ENCODE measurements at places on chromosomes 2 and 18. TPM values are rescaled to one million over a fixed set of nuclear protein-coding genes. Genes with fewer than 3 reads are reported as not detected.

Gene ZRANB3
- total RNA-seq, result 19.3 TPM

- no peak overlapping the region for H3K4me3 ChIP-seq
- no peaks in the 10 kb centered on the region for H3K4me1 ChIP-seq
- no peak overlapping the region for H3K27ac ChIP-seq
- H3K36me3 ChIP-seq, result no peaks in the 10 kb centered on the region
- no peak for DNase-seq
These were observed 16.2 kb downstream of the CHCHD5 start for GRCh38 chr2:112600634-112601033.

GRCh38 chr2:82491591-82491990, 1967.5 kb downstream of the SUCLG1 start:
- H3K36me3 ChIP-seq, result no peaks in the 10 kb centered on the region
- H3K27me3 ChIP-seq, result no peaks in the 10 kb centered on the region
- no peaks in the 10 kb centered on the region for H3K4me1 ChIP-seq
- H3K4me3 ChIP-seq, result no peak overlapping the region

DNA sequence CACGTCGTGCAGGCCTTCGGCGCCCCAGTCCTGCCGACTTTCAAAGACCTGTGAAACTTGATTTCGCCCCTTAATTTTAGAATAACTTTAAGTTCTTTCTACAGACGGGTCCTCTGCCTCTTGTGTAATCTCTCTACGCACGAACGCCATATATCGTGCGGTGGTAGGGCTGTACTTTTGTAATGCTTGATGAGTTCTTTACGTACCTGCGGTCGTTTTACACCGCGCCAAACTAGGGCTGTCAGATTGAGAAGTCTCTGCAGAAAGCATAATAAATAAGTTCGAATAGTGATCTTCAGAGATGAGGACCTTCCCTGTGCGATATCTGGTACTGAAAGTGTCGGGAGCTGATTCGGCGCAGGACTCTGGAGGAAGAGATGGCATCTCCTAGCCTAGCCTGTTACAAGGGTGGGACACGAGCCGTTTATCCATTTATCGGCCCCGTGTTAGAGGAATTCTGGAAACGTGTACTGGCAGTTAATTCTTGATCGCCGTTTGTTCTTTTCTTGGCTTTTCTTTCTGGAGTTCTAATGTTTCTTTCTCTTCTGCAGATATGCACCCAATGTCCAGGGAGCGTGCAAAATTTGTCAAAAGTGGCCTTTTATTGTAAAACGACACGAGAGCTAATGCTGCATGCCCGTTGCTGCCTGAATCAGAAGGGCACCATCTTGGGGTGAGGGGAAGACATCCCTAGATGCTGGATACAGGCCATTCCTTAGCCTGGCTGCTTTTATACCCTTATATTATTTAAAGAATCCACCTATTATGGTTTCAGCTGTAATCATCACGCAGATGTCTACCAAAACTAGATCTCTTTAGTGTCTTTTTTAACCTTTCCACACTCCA, 781 bp upstream of the SLC5A6 start:
- no peaks in the 10 kb centered on the region for H3K27me3 ChIP-seq
- peak overlapping the region; percentile 99 for H3K27ac ChIP-seq
- peak overlapping the region; percentile 88 for H3K4me3 ChIP-seq
- H3K36me3 ChIP-seq, result peaks cover 15% of the 10 kb centered on the region

Gene MALT1
- 26.1 TPM for total RNA-seq

- H3K27ac ChIP-seq, result no peak overlapping the region
- no peak for DNase-seq
- H3K4me1 ChIP-seq, result no peaks in the 10 kb centered on the region
- H3K4me3 ChIP-seq, result no peak overlapping the region
- no peaks in the 10 kb centered on the region for H3K27me3 ChIP-seq
These were observed 40.3 kb downstream of the ST6GAL2 start for GRCh38 chr2:106845716-106846115.

- peaks cover 34% of the 10 kb centered on the region for H3K27me3 ChIP-seq
- H3K4me3 ChIP-seq, result no peak overlapping the region
- DNase-seq, result no peak
- no peak overlapping the region for H3K27ac ChIP-seq
These were observed 8.3 kb upstream of the WNT6 start for GRCh38 chr2:218851286-218851685.

GRCh38 chr18:44033144-44033701, 647.5 kb upstream of the SETBP1 start:
- DNase-seq, result no peak
- no peak overlapping the region for H3K4me3 ChIP-seq
- H3K27me3 ChIP-seq, result no peaks in the 10 kb centered on the region
- H3K27ac ChIP-seq, result no peak overlapping the region
- no peaks in the 10 kb centered on the region for H3K36me3 ChIP-seq

DNA sequence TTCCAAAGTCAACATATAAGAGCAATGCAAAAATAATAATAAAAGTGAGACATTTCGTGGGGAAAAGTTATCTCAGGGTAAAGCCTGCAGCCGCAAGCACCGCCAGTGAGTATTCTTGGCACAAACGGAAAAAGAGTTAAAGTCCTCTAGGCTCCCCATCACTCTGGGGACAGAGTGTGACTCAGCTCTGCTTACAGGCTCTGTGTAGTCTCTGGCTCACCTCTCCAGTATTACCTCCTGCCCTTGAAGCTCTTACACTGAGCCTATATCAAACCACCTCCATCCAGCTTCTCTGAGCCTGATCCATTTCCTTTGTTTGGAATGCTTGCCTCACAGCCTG, 55.5 kb downstream of the MTHFD2 start:
- no peak overlapping the region for H3K27ac ChIP-seq
- H3K4me3 ChIP-seq, result no peak overlapping the region
- no peaks in the 10 kb centered on the region for H3K4me1 ChIP-seq
- DNase-seq, result no peak

Data from H1 (cell line).